ENCODE measurements at places on chromosomes 7 and 10. TPM values are rescaled to one million over a fixed set of nuclear protein-coding genes. Genes with fewer than 3 reads are reported as not detected.

SSC4D gene
- 0.40 TPM for total RNA-seq

PILRB gene
- 29.9 TPM for total RNA-seq

TBL2 gene
- total RNA-seq: 37.8 TPM

COMTD1 gene
- total RNA-seq: 52.6 TPM

PON3 gene
- not detected for total RNA-seq

C10orf67 gene
- not detected for total RNA-seq

CUEDC2 gene
- 66.0 TPM for total RNA-seq

Measured in activated CD8-positive, alpha-beta memory T cell treated with anti-CD3 and anti-CD28 coated beads for 36 hours (primary cell).